Stimulated activated CD8-positive, alpha-beta memory T cell treated with anti-CD3 and anti-CD28 coated beads, Interleukin-15, amount 100 ng/mL, for 4 hours (primary cell): ENCODE measurements at places on chromosomes 12 and 14.

DNA sequence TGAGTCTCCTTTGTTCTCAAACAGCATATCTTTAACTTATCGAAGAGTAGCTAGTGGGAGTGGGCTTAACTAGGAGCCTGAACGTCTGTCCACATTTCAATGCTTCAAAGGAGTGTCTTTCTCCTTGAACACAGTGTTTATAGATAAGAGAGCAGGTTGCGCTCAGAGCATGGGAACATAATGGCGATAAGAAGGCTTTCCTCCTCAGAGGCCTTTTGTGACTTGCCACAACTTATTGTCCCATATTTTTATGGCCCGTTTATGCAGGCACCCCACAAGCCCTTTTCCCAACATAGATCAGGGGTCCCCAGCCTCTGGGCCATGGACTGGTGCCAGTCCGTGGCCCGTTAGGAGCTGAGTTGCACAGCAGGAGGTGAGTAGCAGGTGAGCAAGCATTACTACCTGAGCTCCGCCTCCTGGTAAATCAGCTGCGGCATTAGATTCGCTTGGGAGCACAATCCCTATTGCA is 2.6 kb upstream of the DDX47 start:
- DNase-seq: no peak

DNA sequence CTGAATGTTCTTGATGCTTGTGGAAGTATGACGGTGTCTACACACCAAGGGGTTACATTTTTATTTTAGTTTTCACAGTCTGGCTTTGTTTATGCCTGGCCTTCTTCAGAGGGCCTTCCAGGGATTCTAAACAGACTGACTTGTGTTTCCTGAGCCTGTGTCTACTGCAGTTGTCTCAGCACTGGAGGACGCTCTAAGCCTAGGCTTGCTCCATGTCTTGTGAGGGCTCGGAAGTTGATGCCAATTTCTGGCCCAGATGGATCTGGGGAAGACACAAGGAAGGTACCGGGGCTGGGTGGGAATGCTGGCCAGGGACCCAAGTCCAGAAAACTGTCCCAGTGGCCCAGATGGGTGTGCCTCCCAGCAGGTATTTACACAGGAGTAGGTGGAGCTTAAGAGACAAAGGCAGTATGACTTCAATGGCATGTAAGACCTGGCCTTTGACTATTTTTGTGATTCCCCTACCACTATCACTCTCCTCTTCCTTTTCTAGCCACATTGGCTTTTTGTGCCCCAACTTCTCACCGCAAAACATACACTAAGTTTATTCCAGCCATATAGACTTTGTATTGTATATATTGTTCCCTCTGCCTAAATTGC is 56.9 kb downstream of the GPR137C start:
- no peak for DNase-seq

GRCh38 chr14:100838493-100839314 is 12.8 kb downstream of the MEG3 start:
- no peak for DNase-seq

GRCh38 chr12:20472102-20472782 is 103.9 kb downstream of the PDE3A start:
- no peak for DNase-seq

DNA sequence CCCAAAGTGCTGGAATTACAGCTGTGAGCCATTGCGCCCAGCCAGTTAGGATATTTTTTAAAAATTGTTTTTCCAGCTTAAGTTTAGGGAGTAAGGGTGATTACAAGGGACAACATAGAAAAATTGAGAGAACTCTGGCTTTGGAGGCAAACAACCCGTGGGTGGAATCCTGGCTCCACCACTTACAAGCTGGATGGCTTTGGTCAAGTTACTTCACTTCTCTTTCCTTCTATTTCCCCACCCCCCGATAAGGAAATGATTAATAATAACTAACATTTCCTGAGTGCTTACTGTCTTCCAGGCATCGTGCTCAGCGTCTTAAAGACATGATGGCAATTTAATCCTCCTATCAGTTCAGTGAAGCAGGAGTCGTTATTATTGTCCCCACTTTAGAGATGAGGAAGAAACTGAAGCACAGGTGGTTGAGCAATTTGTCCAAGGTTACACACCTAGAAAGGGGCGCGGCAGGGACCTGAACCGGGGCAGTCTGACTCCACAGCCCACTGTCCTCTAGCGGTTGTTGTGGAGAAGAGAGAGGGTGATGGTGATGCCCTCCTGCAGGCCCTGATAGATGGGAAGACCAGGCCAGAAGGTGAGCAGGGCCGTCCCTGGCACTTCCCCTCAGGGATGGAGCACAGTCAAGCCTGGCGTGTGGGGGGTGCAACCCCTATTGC is 16.7 kb upstream of the FAIM2 start:
- DNase-seq: no peak

GRCh38 chr14:54803926-54804537 is 98.6 kb downstream of the GCH1 start:
- no peak for DNase-seq

DNA sequence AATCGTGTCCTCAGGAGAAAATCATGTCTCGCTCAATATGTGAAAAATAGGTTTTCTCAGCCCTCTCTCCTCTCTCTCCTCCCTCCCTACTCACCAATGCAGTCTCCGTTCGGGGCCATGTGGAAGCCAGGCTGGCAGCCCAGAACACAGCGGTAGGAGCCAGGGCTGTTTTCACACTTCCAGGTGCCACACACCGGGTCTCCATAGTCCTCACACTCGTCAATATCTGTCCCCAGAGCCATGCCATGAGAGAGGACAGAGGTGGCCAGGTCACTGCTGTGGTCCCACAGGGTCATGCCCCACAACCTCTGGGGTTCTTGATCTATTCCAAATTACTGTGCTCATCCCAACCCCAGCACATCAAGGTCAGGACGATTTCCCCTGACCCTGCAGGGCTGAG is 13.5 kb downstream of the ISCA2 start:
- DNase-seq: no peak

- no peak for DNase-seq
Observed at GRCh38 chr12:69546693-69547438, 38.4 kb upstream of the CCT2 start.

- DNase-seq: no peak
Observed at GRCh38 chr12:77767756-77768343, 62.8 kb upstream of the NAV3 start.

DNA sequence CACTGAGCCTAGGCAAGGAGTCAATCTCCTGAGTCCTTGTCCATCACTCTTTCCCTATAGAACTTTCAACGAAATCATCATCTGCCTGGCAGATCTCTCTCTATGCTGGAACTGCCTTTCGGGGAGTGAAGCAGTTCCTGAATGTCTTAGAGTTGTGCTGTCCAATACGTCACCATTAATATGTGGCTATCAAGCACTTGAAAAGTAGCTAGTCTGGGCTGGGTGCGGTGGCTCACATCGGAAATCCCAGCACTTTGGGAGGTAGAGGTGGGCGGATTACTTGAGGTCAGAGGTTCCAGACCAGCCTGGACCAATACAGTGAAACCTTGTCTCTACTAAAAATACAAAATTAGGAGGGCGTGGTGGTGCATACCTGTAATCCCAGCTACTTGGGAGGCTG is 35.1 kb downstream of the NRDE2 start:
- no peak for DNase-seq

- no peak for DNase-seq
Observed at GRCh38 chr14:80679273-80679672, 262.3 kb downstream of the CEP128 start.

GRCh38 chr14:70188659-70189455 is at the start of gene SLC8A3:
TSS of gene SLC8A3 (minus strand) at chr14:70188951. CDS start at chr14:70168422, 20,529 bp downstream.
- DNase-seq: no peak

- no peak for DNase-seq
Observed at GRCh38 chr12:7264538-7264937, 39.3 kb upstream of the ACSM4 start.

DNA sequence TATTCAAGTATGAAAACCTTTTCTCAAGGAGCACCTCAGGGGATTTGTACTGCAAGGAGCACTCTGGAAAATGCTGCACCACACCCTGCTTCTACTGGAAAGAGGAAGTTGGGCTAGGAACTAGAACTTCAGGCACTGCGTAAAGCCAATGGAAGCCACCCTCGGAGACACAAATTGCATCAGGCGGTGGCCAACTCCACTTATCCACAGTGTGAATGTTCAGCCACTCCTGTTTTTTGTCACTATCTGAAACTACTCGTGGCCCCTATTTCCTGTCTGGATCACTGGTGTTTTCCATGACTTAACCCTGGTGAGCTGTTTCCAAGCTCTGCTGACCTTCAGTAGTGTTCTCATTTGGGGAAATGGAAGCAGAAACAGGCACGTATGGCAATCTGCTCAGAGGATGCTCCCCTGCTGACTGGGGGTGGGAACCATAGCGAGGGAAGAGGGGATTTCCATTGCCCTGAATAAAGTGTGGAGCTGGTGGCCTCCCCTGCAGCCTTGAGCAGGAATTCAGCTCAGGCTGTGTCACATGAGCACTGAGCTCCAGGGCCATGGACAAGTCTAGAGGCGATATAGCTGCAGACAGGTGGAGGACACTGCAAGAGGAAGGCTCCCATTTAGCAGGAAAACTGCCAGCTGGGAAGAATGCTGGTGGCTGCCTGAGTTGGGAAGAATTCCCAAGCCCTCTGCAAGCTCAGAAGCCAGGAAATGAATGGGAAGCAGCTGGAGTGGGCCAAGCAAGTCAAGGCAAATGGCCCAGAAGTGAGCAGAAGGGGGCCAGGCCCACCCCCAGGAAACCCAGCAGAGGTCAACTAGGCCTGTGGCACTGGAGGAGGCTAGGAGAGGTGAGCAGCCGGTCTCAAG is 50.5 kb upstream of the RAP1B start:
- no peak for DNase-seq

- no peak for DNase-seq
Observed at GRCh38 chr12:12897302-12897701, 5.9 kb downstream of the GPRC5A start.

DNA sequence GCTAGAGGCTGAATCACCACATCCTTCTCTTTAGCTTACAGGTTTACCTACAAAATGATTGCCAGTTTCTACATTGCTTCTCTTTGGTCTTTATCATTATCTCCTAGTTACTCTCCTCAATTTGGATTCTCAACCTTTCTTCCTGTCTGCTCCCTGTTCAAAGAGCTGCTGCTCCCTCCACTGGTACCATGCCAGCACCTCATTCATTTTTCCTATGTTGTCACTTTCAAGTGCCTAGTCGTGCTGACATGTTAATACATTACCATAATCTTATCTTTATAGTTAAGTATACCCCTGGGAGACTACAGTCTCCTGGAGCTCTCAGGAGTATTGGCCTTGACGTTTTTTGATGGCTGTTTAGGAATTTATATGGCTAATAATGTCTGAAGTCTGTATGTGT is 14.2 kb downstream of the FRS2 start:
- no peak for DNase-seq

- no peak for DNase-seq
Observed at GRCh38 chr14:76236172-76237130, 84.7 kb downstream of the GPATCH2L start.

- no peak for DNase-seq
Observed at GRCh38 chr14:96568621-96569020, 66.4 kb downstream of the PAPOLA start.

GRCh38 chr12:11717519-11717961 is 68.1 kb downstream of the ETV6 start:
- DNase-seq: no peak

- no peak for DNase-seq
Observed at GRCh38 chr14:98692832-98693231, 579.2 kb downstream of the BCL11B start.

DNA sequence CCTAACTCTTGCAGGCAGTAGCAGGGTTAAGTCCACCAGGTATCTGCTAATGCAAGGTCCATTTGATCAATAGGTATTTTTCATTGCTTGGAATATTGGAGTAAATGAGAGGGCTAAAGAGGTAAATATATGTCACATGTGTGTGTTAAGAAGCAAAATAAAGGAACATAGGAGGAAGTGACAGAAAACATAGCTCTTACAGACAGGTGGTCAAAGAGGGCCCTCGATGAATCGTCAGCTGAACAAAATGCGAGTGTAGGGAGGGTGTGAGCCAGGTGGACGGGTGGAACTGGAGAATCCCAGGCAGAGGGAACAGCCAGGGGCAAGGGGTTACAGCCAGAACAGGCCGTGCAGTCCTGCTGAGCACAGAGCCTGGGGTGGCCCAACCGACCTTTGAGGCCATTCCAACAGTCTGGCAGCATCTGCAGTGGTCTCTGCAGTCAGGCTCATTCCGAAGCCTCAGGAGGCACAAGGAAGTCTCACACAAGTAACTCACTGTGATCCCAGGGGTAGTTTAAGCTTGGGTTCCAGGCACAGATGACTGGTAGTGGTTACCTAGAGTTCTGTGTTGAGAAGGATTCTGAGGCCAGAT is 43.2 kb downstream of the CCDC88C start:
- DNase-seq: no peak

- DNase-seq: no peak
Observed at GRCh38 chr12:48687592-48687991, 5.6 kb upstream of the KANSL2 start.

DNA sequence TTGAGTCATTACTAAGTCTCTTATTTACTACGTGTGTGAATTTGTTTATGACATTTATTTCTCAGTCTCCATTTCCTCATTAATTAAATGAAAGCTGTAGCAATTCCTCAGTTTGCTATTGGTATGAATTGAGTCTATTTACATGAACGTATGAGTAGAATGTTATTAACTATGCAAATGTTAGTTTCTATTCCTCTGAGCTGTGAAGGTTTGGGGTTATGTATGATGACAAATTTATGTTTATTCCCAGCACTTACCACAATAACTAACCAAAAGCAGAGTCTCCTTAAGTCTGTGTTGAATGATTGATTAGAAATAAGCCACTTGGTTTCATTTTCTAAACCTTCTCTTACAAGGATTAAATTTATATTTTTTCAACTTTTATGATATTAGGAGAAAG is 1340.9 kb downstream of the FSCB start:
- DNase-seq: no peak
